ENCODE measurements at places on chromosomes 1 and 21.

GRCh38 chr1:243287652-243288051 lies 31.8 kb downstream of the SDCCAG8 start:
- peak; percentile 29 for DNase-seq

GRCh38 chr1:6148497-6149241 lies 31.5 kb downstream of the CHD5 start:
- DNase-seq: peak; percentile 37

GRCh38 chr1:77824079-77824478 lies 44.6 kb downstream of the MIGA1 start:
- DNase-seq: no peak

- DNase-seq: no peak
Observed at GRCh38 chr1:247919952-247920351, at the start of gene OR2T8. OR2T8 (plus strand) TSS chr1:247920252; CDS start chr1:247921018, 766 bp downstream.

DNA sequence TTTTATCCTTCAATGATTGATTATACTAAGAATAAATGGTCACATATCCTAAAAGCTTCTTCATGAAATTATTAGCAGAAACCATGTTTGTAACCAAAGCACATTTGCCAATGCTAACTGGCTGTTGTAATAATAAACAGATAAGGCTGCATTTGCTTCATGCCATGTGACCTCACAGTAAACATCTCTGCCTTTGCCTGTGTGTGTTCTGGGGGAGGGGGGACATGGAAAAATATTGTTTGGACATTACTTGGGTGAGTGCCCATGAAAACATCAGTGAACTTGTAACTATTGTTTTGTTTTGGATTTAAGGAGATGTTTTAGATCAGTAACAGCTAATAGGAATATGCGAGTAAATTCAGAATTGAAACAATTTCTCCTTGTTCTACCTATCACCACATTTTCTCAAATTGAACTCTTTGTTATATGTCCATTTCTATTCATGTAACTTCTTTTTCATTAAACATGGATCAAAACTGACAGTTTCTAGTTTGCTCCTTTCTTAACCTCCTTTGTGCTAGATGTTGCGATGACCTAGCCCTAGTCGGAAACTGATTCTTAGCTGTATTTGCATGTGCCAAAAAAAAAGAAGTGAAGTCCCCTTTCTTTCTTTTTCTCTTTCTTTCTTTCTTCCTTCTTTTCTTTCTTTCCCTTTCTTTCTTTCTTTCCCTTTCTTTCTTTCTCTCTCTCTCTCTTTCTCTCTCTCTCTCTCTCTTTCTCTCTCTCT lies 45.1 kb downstream of the MAP3K7CL start:
- DNase-seq: no peak

DNA sequence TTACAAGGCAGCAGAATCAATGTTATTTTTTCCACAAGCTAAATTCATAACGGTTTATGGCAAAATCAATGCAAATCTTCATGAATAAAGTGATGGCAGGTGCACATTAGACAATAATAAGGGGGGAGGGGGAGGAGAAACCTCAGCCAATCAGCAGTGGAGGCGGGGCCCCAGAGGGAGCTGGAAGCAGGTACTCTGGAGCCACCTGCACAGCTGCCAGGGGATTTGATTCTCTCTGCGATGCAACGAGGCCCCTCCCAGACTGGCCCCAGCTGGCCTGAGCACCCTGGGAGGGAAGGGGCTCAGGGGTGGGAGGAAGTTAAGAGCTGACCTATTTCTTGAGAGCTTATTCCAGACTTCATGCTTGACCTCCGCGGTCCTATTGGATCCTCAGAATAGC lies 127.8 kb upstream of the IGSF21 start:
- peak; percentile 27 for DNase-seq

- no peak for DNase-seq
Observed at GRCh38 chr1:212607913-212608391, 609 bp upstream of the ATF3 start.

DNA sequence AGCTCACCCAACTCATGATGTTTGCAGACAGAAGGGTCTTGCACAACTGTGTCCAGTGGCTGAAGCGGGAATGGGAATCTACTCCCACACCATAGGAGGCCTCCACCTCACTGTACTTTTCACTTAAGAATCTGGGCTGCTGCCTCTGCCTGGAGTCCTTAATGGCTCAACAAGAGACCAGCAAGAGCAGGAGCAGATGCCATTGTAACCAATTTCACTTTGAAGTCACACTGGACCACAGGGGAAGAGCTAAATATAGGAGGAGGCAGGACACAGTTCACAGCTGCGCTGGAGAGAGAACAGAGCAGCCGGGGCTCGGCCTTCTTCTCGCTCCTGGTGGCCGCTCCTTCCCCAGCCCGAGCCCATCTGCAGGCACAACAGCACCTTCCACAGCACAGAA lies 120.4 kb downstream of the SIPA1L2 start:
- no peak for DNase-seq

- DNase-seq: no peak
Observed at GRCh38 chr1:156697481-156697880, 7.9 kb downstream of the CRABP2 start.

DNA sequence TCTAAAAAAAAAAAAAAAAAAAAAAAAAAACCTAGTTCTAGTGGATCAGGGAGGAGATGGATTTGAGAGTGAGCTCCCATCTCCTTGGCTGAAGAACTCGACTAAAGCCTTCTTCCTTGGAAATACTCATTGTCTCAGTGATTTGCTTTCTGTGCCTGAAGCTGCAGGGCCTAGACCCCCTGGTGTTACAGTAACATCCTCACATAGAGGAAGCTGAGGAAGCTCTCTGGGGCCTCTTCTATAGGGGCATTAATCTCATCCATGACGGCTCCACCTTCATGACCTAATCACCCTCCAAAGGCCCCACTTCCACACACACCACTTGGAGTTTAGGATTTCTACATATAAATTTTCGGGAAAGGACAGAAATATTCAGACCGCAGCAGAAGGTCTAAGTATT lies 95.9 kb upstream of the ETS2 start:
- no peak for DNase-seq

- no peak for DNase-seq
Observed at GRCh38 chr1:21624571-21625389, 44.4 kb downstream of the RAP1GAP start.

GRCh38 chr21:39611551-39612190 lies 1.1 kb upstream of the B3GALT5 start:
- no peak for DNase-seq

DNA sequence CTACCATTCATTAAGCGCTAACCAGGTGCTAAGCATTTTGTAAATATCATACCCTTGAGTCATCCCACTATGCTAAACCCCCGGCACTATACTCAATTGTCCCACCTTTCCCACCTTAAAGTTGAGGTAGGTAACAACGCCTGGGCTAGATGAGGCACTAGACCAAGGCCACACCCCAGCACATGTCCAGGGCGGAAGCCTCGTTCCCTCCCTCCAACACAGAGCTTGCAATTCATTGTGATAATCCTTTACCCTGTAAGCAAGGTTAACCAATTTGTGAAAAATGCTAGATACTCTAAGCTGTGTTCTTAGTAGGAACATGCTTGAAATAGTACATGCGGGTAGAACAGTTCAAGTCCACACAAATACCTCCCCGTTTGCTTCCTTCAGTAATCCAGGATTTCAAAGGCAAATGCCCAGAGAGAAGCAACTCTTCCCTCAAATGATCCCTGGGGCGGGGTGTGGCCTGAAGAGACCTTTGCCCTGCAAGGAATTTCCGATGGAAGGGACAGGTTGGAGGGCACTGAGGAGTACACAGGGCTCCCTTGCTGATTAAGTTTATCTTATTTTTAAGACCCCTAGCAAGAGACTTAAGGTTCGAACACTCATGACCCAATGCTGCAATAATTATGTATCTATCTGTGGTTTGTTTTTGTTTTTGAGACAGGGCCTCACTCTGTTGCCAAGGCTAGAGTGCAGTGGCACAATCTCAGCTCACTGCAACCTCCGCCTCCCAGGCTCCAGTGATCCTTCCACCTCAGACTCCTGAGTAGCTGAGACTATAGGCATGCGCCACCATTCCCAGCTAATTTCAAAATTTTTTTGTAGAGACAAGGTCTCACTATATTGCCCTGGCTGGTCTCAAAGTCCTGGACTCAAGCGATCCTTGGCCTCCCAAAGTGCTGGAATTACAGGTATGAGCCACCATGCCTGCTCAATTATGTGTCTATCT lies 2.6 kb downstream of the RSPH1 start:
- no peak for DNase-seq

DNA sequence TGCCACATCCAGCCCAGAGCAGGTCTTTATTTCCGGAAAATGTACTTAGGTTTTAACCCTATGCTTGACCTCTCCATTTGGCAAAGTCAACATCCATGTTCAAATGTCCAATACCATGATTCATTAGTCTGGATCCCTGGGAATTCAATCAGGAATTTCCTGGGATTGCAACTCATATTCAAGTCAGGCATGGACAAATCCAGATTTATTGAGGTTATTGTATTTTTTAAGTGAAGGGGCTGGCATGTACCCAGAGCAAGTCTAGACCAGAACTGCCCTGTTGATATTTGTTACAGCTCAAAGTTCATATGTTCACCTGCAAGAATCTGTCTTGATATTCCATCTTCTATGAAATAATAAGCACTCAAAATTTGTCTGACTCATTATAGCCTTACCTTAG lies 521.1 kb downstream of the ADGRL2 start:
- DNase-seq: no peak

GRCh38 chr1:157952601-157953000 lies 40.8 kb upstream of the KIRREL1 start:
- DNase-seq: no peak

- DNase-seq: no peak
Observed at GRCh38 chr1:44072204-44072603, 40.9 kb upstream of the SLC6A9 start.

DNA sequence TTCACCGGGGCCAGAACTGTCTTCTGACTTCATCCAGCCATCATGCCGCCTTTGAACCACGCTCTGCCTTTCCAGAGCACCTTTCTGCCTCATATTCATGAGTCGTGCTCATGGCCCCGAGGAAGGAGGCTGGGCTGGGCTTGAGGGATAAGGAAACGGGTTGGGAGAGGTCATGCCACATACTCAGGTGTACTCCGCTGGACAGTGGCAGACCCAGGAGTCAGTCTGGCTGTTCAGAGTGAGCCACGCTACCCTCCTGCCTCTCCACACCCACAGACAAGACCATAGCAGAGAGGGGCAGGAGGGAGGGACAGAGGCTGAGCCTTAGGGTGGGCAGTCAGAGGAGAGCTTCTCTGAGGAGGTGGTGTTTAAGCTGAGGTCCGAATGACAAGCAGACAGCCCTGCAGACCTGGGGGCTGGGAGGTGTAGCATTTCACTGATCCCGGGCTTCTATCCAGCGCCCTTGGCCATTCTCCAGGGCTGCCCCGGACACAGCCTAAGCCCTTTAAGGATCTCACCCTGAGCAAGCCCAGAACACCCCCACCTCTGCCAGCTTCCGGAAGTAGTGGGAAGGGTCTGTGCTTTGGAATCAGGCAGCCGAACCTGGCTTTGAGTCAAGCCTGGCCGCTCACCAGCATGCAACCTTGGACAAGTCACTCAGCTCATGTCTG lies 102.3 kb downstream of the LACTBL1 start:
- no peak for DNase-seq

GRCh38 chr1:90394247-90394646 lies 322.9 kb downstream of the BARHL2 start:
- DNase-seq: no peak

DNA sequence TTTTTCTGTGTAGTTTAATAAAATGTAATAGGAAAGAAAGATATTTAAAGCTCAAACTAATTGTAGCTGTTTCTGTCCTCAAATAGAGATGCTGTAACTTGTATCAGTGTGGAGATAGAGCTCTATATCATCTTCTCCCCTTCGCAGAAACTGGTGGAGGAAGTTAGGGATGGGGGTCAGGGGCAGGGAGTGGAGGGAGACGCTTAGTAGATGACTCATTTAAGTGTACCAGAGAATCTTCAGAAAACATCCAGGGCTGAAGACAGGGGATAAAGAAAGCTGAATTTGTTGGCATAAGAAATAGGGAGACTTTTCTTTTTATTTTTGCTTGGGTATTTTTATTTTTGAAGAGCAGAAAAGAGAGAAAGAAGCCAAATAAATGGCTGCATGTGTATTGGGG lies 282.6 kb upstream of the DPYD start:
- DNase-seq: no peak

DNA sequence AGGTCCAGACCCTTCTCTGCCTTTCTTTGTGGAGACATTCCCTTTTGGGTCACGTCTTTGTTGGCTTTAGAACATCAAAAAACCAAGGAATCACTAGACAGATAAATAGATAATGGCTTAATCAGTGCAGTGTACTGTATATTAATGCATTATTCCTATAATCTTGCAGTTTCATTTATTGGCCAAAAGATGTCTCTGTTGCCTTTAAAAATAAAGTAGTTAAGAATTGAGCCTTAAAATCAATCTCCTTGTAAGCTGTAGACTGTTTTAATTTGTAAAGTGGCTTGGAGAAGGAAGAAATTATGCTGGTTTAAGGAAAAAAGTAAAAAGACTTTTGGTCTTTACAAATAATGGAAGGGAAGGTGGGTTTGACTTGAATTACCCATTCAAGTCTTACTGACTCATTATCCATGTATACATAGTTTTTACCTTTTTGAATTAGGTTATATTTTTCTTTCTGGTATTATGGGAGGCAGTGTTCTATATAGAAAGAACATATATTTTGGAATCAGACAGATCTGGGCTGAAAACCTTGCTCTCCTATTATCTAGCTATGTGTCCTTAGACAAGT lies 84.6 kb downstream of the VPS13D start:
- peak; percentile 23 for DNase-seq

DNA sequence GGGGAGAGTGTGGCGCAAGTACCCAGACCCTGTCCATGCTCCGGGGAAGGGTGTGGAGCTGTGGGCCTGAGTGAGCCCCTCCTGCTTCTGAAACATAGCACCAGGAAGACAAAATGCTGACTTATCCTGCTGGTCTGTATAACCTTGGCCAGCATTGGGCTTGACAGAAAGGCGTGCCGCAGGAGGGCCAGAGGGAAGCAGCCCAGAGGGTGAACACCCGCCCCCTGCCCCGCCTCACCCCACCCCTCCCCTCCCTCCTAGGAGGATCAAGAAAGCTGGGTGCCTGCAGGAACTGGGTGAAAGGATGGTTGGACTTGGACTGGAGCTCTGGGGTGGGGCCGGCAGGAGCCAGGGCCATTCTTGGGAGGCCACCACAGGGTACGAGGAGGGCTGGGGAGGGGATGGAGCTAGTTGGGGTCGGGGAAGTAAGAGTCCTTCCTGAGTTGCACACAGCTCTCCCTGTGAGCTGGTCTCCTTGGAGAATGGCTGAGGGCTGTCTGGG lies 27.1 kb downstream of the PTPRF start:
- DNase-seq: no peak

Data from OCI-LY7 (cell line).